ENCODE measurements at places on chromosomes 4 and X. TPM values are rescaled to one million over a fixed set of nuclear protein-coding genes. Genes with fewer than 3 reads are reported as not detected.

- H3K4me1 ChIP-seq, result peaks cover 30% of the 10 kb centered on the region
- H3K4me3 ChIP-seq, result no peak overlapping the region
- no peaks in the 10 kb centered on the region for H3K27me3 ChIP-seq
- DNase-seq, result no peak
- peaks cover 34% of the 10 kb centered on the region for H3K36me3 ChIP-seq
Measured at GRCh38 chrX:124023838-124024238, 62.3 kb downstream of the STAG2 start.

DNA sequence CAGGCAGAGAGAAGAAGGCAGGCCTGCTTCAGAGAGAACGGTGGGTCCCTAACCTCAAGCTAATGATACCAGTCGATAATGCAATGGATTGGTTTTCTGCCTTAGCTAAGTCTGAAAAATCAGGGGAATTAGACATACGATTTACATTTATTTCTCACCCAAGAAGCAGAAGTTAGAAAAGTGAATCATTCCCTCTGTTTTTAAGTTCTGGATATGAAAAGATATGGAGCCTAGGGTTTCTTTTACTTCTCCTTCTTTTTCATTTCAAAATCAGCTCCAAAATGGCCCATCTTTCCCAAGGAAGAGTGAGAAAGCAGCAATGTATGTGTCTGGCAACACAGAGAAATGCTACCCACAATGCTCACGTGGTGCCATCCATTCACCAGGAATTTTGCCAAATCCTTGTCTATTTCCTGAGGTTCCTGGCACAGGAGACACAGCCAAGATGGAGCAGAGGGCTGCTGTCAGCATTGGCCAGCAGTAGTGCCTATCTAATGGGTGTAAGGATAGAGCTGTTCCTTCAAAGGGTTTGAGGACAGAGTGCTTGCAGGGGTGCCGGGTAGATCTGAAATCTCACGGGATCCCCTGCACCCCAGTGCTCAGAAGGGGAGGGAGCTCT is 231.5 kb downstream of the MAML3 start:
- peaks cover 2% of the 10 kb centered on the region for H3K4me1 ChIP-seq
- no peak for DNase-seq
- no peak overlapping the region for H3K27ac ChIP-seq
- no peaks in the 10 kb centered on the region for H3K36me3 ChIP-seq
- no peaks in the 10 kb centered on the region for H3K27me3 ChIP-seq
- no peak overlapping the region for H3K4me3 ChIP-seq

- DNase-seq, result no peak
- no peak overlapping the region for H3K4me3 ChIP-seq
- no peaks in the 10 kb centered on the region for H3K27me3 ChIP-seq
- no peaks in the 10 kb centered on the region for H3K36me3 ChIP-seq
Measured at GRCh38 chr4:23770011-23770410, 119.8 kb downstream of the PPARGC1A start.

DNA sequence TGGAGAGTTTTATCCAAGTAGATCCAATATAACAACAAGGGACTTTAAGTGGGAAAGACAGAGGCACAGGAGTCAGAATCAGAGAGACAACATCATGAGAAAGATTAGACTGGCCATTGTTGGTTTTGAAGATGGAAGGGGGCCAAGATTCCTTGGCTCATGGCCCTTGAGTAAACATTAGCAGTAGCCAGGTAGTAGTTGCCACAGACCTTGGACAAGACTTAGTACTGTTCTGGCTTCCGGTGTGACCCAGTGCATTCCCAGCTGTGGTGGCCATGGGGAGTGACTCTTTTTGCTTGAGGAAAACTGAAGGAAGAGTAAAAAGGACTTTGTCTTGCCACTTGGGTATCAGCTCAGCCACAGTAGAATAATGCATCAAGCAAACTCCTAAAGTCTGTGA is 462.2 kb upstream of the CPXCR1 start:
- no peaks in the 10 kb centered on the region for H3K36me3 ChIP-seq
- H3K4me1 ChIP-seq, result no peaks in the 10 kb centered on the region
- H3K4me3 ChIP-seq, result no peak overlapping the region
- H3K27me3 ChIP-seq, result no peaks in the 10 kb centered on the region

Gene PHEX
- polyA plus RNA-seq, result not detected

GRCh38 chrX:117325706-117326105 is 790.9 kb downstream of the KLHL13 start:
- H3K36me3 ChIP-seq, result no peaks in the 10 kb centered on the region
- no peaks in the 10 kb centered on the region for H3K27me3 ChIP-seq
- H3K4me3 ChIP-seq, result no peak overlapping the region

Gene GUCY1B1
- not detected for polyA plus RNA-seq

- peaks cover 94% of the 10 kb centered on the region for H3K4me1 ChIP-seq
- no peak for DNase-seq
- no peaks in the 10 kb centered on the region for H3K27me3 ChIP-seq
Measured at GRCh38 chrX:154735695-154736393, 15.0 kb downstream of the GAB3 start.

DNA sequence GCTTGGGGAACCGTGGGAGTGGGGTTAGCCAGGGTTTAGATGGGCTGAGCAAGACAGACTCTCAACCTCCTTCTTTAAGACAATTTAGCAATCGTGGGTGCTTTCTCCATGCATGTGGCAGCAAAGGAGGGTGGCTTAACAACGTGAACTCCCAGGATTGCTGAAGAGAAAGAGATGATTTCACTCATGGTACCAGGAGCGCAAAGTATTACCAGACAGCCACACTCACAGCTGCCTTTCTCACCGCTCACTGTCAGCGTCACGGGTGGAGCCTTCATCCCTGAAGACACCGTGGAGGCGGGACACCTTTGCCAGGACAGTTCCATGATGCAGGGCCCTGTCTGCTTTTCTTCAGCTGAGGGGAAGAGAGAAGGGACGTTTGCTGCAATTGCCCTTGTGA is 212.5 kb upstream of the PSAPL1 start:
- H3K4me1 ChIP-seq, result peaks cover 13% of the 10 kb centered on the region
- H3K4me3 ChIP-seq, result no peak overlapping the region
- peak overlapping the region; percentile 96 for H3K27ac ChIP-seq

DNA sequence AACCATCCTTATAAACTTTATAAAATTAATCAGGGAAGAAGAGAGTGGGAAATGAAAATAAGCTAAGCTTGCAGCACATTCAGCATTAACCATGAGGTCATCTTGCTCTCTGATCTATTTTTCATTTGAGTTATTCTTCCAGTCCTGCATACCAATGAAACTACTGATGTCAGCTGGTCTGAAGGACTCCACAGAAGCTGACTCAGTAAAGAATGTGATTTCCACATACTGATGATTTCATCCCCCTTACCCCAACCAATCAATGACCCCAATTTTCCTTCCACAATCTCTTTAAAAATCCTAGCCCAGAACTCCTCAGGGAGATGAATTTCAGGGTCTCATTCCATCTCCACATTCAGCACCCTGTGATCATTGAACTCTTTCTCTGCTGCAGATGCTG is 18.8 kb upstream of the DSPP start:
- no peak overlapping the region for H3K4me3 ChIP-seq
- H3K27ac ChIP-seq, result no peak overlapping the region
- no peaks in the 10 kb centered on the region for H3K4me1 ChIP-seq
- H3K27me3 ChIP-seq, result no peaks in the 10 kb centered on the region
- peaks cover 4% of the 10 kb centered on the region for H3K36me3 ChIP-seq

DNA sequence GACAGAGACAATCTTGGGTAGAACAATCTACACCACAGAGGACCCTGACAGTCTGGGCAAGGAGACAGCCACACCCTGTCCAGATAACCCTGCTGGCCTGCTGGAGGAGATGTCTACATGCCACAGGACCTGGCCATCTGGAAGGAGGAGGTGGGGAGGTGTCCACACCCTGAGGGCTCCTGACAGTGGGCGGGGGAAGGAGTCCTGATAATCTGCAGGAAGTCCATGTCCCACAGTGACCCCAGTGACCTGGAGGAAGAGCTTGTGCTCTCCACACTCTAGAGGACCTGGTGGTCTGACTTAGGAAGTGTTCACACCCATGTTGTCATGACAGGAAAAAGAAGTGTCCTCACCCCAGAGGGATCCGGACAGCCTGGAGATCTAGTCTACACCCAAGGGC is 5.5 kb downstream of the SUV39H1 start:
- no peak overlapping the region for H3K4me3 ChIP-seq
- H3K27ac ChIP-seq, result no peak overlapping the region

DNA sequence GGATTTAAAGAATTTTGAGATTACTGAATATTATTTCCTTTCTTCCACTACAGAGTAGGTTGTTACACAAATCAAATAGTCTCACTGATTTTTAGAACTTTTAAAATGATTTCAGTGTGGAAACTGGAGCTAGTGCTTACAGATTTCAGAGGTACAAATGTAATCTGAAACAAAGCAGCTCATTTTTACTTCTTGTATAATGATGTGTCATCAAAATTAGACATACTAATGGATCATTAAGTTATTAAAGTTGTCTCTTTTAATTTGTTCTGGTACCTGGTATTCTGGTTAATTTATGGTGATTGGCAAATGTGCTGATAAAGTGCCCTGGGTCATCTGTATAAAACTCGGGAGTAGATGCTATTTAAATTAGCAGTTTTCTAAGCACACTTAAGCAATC is 1528.3 kb downstream of the RPA4 start:
- no peaks in the 10 kb centered on the region for H3K36me3 ChIP-seq
- H3K4me1 ChIP-seq, result no peaks in the 10 kb centered on the region
- no peak for DNase-seq
- H3K4me3 ChIP-seq, result no peak overlapping the region

DNA sequence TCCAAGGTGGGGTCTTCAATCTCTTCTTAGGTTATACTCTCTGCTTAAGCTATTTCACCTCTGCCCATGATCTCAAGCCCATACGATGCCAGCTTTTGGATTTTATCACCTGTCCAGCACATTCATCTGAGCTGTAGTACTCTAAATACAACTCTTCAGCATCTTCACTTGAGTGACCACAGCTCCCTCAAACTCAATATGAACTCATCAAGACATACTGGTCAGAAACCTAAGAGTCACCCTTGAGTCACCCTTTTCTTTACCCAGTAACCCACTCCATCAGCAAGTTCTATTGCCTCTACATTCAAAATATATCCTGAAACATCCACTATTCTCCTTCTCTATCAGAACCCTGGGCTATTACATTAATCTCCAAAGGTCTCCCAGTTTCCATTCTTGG is 69.4 kb downstream of the DCHS2 start:
- no peaks in the 10 kb centered on the region for H3K4me1 ChIP-seq
- DNase-seq, result no peak
- H3K4me3 ChIP-seq, result no peak overlapping the region
- no peak overlapping the region for H3K27ac ChIP-seq

- peak overlapping the region; percentile 91 for H3K27ac ChIP-seq
- no peaks in the 10 kb centered on the region for H3K27me3 ChIP-seq
- H3K4me1 ChIP-seq, result peaks cover 65% of the 10 kb centered on the region
- peaks cover 11% of the 10 kb centered on the region for H3K36me3 ChIP-seq
- H3K4me3 ChIP-seq, result peak overlapping the region; percentile 91
Measured at GRCh38 chr4:38663090-38663800, 754 bp upstream of the KLF3 start.

Gene GLRA2
- polyA plus RNA-seq, result not detected

DNA sequence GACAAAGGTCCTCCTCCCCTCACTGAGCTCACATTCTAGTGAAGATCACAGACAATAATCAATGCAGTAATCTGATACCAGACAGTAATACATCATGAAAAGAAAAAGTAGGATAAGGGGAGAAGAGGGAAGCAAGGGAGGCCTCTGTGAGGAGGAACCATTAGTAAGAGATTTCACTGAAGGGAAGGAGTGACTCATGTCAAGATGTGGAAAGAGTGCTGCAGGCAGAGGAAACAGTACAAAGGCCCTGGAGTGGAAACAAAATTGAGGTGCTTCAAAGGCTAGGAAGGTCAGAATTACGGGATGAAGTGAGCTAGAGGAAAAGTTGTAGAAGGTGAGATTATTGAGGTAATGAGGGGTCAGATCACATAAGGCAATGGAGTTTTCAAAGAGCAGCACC is 38.1 kb downstream of the LAMTOR3 start:
- peak overlapping the region; percentile 1 for H3K27ac ChIP-seq
- DNase-seq, result no peak
- H3K36me3 ChIP-seq, result peaks cover 13% of the 10 kb centered on the region
- H3K4me1 ChIP-seq, result peaks cover 43% of the 10 kb centered on the region

GRCh38 chr4:107993969-107994368 is 4.3 kb downstream of the HADH start:
- DNase-seq, result no peak
- peaks cover 67% of the 10 kb centered on the region for H3K4me1 ChIP-seq
- H3K4me3 ChIP-seq, result peak overlapping the region; percentile 34
- peaks cover 9% of the 10 kb centered on the region for H3K36me3 ChIP-seq
- H3K27me3 ChIP-seq, result no peaks in the 10 kb centered on the region
- peak overlapping the region; percentile 12 for H3K27ac ChIP-seq

DNA sequence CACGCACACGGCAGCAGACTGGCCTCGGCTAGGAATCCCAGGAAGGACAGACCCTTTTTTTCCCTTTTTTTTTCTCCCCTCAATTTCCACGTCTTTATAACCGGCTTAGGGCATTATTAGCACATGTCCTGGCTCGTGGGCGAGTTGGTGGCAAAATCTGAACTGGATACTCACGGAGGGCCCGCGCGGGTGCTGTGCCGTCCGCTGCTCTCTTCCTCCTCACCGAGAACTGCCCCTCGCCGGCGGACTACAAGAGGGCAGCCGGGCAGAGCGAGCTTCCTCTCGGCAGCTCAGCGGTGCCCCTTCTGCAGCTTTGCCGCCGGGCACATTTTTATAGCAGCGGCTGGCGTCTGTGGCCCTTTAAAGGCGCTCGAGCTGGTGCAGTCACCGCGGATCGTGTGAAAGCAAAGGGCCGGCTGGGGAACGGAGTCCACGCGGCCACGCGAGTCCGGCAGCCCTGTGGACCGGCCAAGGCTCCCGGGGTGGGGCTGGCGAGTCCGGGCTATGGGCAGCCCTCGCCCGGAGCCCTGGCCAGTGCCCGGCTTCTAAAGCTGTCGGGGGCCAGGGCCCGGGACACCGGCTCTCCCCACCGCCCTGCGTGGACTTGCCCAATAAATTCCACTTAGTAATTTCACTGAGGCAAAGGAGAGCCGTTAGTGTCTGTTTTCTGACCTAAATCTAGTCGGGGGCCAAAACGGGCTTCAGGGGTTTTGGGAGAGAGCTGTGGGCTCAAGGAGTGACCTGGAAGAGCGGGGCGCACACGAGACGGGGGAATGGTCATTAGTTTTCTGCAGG is 1.3 kb upstream of the CITED1 start:
- no peak for DNase-seq
- peaks cover 3% of the 10 kb centered on the region for H3K36me3 ChIP-seq
- H3K27ac ChIP-seq, result no peak overlapping the region
- peaks cover 36% of the 10 kb centered on the region for H3K4me1 ChIP-seq

DNA sequence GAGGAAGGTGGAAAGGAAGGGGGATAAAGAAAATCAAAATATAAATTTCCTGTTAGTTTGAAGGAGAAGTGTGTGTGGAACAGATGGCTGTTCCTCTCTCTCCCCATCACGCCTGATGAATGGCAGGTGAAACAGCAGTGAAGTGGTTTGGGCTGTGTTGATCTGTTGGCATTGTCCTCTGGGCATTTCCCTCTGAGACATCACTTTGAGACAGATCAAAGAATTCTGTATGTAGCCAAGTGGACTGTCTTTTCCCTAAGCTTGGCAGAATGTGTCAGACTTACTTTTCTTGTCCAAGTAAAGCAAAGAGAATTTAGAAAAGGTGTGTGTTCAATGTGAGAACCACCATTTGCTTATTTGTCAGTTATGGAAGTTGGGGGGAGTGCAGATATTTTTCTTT is 47.5 kb downstream of the SEPTIN11 start:
- H3K4me1 ChIP-seq, result peaks cover 48% of the 10 kb centered on the region
- H3K36me3 ChIP-seq, result no peaks in the 10 kb centered on the region
- no peak overlapping the region for H3K4me3 ChIP-seq
- H3K27ac ChIP-seq, result no peak overlapping the region
- DNase-seq, result no peak
- H3K27me3 ChIP-seq, result no peaks in the 10 kb centered on the region
